G401 (cell line): ENCODE measurements at places on chromosomes 4 and X. TPM values are rescaled to one million over a fixed set of nuclear protein-coding genes. Genes with fewer than 3 reads are reported as not detected.

Gene ENAM
- total RNA-seq = not detected in 2 replicates

Gene MAGEB1
- total RNA-seq = not detected in 2 replicates

Gene WDR17
- 1.5 and 2.8 TPM in 2 replicates for total RNA-seq

Gene SLC49A3
- not detected in 2 replicates for total RNA-seq

GRCh38 chrX:41397219-41397618, 49.9 kb upstream of the NYX start:
- no peak for DNase-seq

- DNase-seq = no peak
Measured at GRCh38 chr4:98150092-98150761, 7.0 kb upstream of the STPG2 start.

DNA sequence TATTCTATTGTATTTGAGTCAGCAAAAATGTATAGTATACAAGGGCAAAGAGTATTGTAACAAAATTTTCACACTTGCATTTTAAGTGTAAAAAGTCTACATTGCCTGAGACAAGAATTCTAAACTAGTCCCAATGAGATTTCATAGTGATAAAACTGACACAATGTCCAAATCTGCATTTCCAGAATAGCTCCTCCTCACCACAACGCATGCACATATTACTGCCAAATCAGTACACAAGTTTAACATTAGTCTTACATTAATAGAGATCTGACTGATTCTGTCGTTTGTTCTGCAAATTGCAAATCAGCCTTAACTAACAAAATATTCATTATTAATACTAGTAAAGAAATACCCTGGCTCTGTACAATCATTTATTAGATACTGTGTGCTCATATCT, 222.2 kb upstream of the NEIL3 start:
- no peak for DNase-seq

GRCh38 chr4:71229477-71230270, 109.1 kb upstream of the SLC4A4 start:
- DNase-seq = peak; percentile 88

- no peak for DNase-seq
Measured at GRCh38 chr4:37246891-37247290, 2.3 kb downstream of the NWD2 start.
